ENCODE measurements at places on chromosomes 11 and 22.

GRCh38 chr11:8649361-8649760, 33.1 kb downstream of the TRIM66 start:
- DNase-seq: no peak

DNA sequence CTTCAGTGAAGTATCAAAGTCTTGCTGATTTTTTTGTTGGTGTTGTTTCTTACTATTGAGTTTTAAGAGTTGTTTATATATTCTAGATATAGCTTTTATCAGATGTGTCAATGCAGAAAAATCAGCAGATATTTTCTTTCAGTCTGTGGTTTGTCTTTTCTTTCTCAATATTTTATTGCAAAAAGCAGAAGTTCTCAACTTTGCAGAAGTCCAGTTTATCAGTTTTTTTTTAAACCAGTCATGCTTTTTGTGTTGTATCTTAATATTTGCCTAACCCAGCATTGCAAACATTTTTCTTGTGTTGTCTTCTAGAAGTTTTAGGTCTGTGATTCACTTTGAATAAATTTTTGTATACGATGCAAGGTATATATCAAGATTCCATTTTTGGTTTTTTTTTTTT, 7.0 kb downstream of the ASRGL1 start:
- no peak for DNase-seq

DNA sequence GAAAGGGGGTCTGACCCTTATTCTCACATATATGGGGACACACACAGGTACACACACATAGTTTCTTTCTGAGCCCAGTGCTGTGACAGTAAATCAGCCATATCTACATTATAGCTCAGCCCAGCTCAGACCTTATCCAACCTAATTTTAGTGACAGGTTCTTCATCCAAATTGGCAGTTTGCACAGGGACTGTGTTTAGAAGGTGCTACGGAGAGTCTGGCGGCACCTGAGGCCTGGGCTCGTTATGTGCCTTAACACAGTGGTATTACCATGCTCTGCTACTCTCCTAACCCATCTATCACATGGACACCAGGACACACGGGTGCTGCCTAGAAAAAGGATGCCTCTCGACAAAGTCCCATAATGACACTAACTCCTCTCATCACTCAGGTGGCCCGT, 109.3 kb downstream of the GALNT18 start:
- DNase-seq: no peak

DNA sequence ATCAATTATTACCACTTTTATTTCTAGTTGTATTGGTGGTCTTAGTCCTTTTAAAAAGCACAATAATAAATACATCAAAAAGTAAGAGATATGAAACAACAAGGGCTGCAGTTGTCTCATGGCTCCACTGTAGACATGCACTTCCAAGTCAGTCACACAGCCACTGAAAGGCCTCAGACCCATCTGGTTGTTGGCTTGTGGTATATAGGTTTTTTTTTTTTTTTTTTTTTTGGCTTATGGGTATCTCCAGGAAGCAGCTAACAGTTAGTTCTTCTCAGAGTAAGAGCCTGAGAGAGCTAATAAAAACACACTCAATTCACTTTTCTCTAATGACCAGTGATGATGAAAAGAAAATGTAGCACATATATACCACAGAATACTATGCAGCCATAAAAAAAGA, 6.0 kb upstream of the OR52E6 start:
- DNase-seq: no peak

DNA sequence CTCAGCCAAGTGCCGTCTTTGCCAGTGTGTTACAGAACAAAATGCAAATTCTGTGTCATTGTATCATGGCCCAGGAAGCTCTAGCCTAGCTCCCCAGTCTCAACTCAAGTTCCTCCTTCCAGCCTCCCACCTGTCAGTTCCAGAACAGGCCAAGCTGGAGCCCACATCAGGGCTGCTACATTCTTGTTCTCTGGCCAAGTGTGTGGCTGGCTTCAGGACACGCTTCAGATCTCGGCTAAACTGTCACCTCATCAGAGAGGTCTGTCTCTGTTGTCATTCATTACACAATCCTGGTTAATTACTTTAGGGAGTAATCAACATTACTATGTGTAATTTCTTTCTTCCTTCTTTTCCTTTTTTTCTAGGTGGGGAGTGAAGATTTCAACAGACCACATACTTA, 347.0 kb upstream of the SYN3 start:
- no peak for DNase-seq

GRCh38 chr11:91194546-91194945, 971.7 kb upstream of the CHORDC1 start:
- no peak for DNase-seq

DNA sequence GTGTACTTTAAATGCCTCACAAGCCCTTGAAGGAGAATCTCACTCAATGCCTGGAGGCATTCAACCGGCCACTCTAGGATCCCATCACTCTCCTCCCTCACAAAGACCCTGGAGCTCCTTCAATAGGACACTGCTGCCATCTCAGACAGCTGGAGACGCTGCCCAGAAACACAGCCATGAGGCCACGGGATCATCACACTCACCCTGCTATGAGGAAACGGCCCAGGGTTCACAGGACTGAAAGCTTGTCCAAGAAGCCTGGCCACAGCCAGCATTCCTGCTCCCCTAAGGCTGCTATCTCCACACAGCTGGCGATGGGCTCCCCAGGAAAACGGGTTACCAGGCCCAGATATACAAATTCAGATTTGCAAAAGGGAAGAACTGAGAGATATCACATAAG, 13.2 kb downstream of the CARS1 start:
- DNase-seq: no peak

- no peak for DNase-seq
These were observed 278.4 kb upstream of the PDGFD start for GRCh38 chr11:104442321-104442720.

DNA sequence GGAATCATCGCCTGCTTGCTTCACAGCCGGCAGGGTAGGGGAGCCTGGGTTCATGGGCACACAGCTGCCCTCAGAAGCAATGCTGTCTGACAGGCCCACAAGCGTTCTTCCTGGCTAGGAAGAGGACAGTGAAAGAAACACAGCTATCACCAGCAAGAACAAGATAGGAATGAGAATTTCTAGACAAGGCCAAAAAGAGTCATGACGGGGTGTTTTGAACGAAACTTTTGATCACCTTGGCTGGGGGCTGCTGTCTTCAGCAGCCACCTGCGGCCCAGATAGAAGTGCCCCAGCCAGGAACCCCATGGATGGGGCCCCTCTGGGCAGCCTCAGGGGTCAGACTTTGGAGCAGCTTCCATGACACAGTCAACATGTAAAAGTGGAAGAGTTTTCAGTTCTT, 41.8 kb downstream of the GAB4 start:
- DNase-seq: no peak

DNA sequence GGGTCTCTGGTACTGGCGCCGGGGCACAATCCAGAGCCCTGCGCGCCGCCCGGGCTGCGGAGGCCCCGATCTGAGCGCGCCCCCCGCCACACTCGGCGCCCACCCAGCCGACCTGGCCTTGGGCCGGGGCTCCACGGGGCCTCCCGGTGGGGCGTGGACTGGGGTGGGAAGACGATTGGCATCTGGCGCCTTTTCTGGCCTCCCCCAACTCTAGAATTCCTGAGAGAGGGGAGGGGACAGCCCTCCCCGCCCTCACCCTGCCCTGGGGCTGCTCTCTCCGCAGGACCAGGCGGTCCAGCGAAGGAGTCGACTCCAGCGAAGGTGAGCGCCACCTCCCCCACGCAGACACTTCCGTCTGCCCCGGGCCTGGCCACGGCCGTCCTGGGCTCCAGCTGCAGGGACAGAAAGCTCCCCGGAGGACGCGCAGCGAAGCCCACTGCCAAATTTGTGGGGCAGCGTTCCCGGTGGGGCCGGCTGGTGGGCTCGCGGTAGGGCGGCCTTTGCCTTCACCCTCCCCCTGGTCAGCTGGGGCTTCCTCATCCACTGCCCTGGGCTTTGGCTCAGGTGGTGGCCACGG, 593 bp downstream of the SSH3 start:
- DNase-seq: no peak

DNA sequence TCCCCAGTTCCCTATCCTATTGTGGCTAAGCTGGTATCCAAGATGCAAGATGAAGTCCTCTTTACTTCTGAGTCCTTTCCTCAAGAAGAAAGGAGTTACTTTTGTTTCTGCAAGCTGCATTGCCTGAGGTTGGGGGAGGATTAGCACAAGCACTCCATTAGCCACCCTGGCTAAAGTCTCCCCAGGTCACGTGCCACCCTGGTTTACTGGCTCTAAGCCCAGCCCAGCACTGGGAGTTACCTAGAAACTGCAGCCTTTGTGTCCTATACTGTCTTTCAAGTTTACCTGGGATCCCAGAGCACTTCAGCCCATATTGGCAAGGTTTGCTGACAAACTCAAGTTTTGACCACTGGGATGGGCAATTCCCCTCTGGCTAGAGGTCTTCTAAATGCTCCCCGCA, 78.4 kb upstream of the DBX1 start:
- DNase-seq: no peak

DNA sequence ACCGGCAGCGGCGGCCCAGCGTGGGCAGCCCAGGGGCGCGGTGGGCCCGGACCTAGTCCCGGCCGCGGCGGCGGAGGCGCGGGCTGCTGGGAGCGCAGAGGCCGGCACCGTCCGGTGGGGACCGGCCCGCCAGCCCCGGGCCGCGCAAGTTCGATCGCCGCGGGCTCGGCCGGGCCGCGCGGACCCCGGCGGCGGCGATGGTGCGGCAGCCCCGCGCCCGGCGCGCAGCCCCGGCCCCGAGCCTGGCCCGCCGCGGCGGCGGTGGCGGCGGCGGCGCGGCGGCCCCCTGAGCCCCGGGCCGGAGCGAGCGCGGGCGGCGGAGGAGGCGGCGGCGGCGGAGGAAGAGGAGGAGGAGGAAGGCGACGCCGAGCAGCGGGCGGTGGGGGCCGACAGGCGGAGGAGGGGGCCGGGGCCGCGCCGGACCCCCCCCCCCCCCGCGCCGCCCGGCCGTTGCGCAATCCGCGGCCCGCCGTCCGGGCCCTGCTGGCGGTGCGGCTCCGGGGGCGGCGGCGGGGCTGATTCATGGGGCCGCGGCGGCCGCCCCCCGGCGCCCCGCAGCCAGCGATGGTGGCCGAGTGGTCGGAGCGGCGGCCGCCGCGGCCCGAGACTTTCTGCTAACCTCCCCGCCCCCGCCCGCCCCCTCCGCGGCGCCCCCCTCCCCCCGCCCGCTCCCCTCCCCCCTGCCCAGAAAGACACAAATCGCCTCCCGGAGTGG, 1251.9 kb downstream of the BRD1 start:
- DNase-seq: no peak

DNA sequence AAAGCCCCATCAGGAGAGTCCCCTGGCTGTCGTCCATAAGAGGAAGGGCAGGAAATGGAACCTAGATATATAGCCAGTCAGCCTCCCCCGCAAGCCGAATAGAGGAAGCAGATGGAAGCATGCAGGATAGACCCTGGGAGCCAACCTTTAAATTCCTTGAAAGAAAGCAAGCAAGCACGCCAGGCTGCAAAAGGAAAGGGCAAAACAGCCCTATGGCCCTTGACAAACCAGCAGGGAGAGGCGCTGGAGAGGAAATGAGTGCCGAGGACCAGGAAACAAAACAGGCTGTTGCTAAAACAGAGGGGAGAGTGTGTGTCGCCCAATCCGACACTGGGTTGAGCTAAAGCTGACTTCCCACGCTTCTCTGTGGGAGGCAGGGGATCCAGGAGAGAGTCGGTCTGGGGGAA, 203.5 kb upstream of the MTNR1B start:
- DNase-seq: no peak

DNA sequence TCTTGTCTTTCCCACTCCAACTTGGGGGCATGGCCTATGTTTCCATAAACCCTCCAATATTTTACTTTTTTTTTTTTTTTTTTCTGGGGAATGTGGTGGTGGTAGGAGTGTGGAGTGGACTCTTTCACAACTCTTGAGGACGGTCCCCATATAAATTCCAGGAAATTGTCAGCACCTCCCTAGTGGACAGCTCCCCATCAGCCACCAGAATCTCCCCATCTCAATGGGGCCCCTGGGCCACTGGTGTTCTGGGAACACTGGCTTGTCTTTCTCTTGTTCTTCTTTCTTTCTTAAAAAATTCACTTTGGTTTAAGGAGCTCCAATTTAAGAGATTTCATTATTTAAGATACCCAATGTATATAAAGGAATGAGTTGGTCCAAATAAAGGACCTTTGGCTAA, 74.1 kb downstream of the ADM start:
- DNase-seq: no peak

- no peak for DNase-seq
These were observed 30.0 kb upstream of the ME3 start for GRCh38 chr11:86702220-86702983.
